CD4-positive, alpha-beta T cell (primary cell): ENCODE measurements at places on chromosomes 6 and 20. TPM values are rescaled to one million over a fixed set of nuclear protein-coding genes. Genes with fewer than 3 reads are reported as not detected.

Gene SLC32A1
- total RNA-seq: not detected

Gene HLA-DMB
- total RNA-seq: 6.0 TPM

Gene CRIP3
- total RNA-seq: 2.0 TPM

Gene CTSZ
- 14.7 TPM for total RNA-seq

Gene SRSF12
- not detected for total RNA-seq

Gene TPX2
- 0.89 TPM for total RNA-seq

Gene PARD6B
- 8.2 TPM for total RNA-seq

Gene PPP1R16B
- 91.1 TPM for total RNA-seq

- no peaks in the 10 kb centered on the region for H3K27me3 ChIP-seq
- no peak overlapping the region for H3K4me3 ChIP-seq
These were observed 18.8 kb downstream of the ZFAND3 start for GRCh38 chr6:37838219-37838921.

DNA sequence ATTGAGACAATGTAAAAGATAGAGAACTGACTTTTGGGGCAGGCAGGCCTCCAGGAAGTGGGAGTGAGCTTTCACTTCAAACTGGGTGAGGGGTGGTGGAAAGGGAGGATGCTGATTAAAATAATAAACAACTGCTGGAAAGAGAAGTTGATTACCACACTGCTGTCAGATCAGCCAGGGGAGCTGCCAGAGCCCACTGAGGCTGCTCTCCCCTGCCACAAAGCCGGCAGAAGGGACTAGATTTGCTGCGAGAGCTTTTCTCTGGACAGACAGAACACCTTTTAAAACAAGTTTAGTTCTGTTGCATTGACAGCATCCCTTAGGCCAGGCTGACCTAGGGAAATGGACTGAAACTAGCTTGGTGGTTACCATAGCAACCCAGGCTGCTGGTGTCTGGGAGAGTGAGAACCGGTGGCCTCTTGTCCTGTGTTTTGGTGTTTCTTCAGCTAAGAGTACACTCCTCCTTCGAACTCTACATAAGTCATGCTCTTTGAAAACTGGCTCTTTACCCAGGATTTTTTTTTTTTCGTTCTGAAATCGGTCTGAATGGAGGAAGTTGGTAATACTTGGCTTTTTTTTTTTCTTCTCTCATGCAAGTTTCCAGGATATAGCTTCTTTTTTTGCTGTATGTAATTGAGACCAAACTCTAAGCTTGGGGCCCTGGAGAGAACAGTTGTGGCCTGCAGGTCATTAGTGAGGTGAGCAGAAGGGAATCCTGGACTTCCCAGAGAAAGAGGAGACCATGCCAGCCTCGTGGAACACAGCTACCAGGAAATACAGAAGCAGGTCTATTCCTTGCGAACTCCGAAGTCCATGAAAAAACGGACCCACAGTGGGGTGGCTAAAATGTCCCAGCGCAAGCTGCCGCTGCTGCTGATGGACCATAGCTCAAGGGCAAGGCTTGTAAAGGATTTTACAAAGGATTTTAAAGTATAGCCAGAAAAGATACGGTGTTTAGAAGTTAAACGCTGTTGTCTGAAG is 374.4 kb downstream of the UTRN start:
- peak overlapping the region; percentile 22 for H3K4me3 ChIP-seq
- H3K27ac ChIP-seq: peak overlapping the region; percentile 7
- H3K27me3 ChIP-seq: no peaks in the 10 kb centered on the region
- H3K36me3 ChIP-seq: peaks cover 2% of the 10 kb centered on the region

DNA sequence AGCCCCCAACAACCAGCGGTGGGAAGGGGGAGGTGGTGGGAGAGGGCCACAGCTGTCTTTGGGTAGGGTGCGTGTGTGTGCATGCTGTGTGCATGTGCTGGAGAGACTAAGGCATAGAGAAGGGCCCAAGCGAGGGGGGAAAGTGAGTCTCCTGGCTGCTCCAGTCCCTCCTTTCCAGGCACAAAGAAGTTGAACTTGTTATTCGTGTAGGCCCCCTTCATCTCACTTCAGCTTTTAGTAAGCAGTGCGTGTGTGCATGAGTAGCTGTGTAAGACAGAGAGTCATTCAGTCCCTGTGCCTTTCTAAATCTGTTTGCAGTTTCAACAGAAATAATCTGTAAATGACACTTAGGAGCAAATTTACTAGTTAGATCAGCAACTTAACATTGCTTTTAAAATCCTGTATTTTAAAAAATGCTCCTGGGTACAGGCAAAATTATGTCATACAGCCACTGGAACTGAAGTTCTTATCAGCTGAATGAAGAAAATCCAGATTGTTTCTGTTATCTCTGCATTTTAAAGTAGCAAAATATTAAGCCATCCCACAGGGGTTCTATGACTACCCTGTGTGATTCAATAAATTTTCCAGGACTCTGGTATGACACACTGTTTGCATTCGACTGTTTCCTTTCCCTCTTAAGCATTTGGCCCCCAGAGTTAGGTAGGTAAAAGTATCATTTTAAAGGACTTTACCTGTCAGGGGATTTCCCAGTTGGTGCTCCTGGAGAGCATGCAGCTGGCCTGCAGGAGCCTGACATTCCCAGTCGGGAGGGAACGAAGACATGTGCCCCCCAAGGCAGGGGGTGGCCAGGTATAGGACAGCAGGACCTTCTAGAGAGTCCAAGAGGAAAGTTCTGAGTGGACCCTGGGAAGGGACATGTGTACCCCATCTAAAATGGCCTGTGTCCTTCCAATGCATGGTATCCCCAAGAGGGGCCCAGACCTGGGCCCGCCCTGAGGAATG is 39.0 kb downstream of the MTRES1 start:
- H3K27me3 ChIP-seq: no peaks in the 10 kb centered on the region
- H3K4me1 ChIP-seq: peaks cover 9% of the 10 kb centered on the region
- no peak overlapping the region for H3K4me3 ChIP-seq
- no peak for DNase-seq
- H3K27ac ChIP-seq: no peak overlapping the region

DNA sequence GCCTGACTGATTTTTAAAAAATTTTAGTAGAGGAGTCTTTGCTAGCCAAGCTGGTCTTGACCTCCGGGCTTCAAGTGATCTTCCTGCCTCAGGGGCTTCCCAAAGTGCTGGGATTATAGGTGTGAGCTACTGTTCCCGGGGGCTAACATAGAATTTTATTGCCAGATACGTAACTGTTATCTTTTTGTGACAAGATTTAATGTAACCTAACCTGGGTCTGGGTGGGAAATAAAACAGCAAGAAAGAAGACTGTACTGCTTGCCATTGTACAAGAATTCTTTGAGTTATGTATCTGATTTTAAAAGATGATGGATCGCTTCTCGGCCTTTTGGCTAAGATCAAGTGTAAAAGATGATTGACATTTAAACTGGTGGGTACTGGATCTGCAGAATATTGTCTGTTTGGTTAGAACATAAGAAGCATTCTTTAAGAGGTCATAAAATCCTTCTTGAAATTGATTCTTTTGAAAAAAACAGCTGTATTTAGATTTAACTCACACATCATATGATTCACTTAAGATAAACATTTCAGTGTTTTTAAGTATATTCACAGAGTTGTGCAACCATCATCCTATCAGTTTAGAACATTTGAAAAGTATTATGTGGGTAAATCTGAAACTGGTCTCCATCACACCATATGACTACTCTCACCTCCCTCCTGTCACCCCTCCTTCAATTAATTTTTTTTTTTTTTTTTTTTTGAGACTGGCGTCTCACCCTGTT is 21.6 kb downstream of the TPX2 start:
- H3K27ac ChIP-seq: no peak overlapping the region
- no peak for DNase-seq
- H3K4me1 ChIP-seq: no peaks in the 10 kb centered on the region
- H3K36me3 ChIP-seq: no peaks in the 10 kb centered on the region
- H3K27me3 ChIP-seq: no peaks in the 10 kb centered on the region
- H3K4me3 ChIP-seq: no peak overlapping the region

DNA sequence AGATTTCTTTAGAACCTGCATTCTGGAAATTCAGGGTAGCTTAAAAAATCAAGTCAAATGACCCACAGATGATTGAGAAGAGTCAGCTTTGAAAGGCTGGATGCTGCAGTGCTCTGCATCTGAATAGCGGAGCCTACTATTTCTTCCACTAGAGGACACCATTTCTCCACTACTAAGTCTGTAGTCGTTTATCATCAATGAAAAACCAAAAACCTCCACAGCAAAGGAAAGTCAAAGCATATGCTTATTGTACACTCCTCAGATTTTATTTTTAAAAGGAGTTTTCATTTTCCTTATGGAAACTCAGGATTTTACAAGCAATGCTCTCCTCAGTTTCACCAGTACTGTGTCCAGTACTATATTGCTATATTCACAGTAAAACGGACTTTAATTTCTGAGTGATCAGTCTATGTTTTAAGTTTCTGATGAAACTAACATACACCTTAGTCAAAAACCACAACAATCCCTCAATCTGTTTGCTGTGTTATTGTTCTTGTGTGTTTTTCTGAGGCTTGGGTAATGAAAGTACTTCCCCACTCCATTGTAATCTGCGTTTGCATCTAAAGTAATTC is 50.5 kb upstream of the ENPP5 start:
- no peak overlapping the region for H3K4me3 ChIP-seq
- H3K27ac ChIP-seq: no peak overlapping the region
- DNase-seq: peak; percentile 17
- H3K36me3 ChIP-seq: no peaks in the 10 kb centered on the region
- no peaks in the 10 kb centered on the region for H3K4me1 ChIP-seq
- no peaks in the 10 kb centered on the region for H3K27me3 ChIP-seq

GRCh38 chr20:25470045-25470444 is 62.6 kb downstream of the GINS1 start:
- peak; percentile 42 for DNase-seq
- H3K4me1 ChIP-seq: peaks cover 6% of the 10 kb centered on the region
- H3K27me3 ChIP-seq: no peaks in the 10 kb centered on the region
- H3K27ac ChIP-seq: no peak overlapping the region
- H3K4me3 ChIP-seq: no peak overlapping the region

DNA sequence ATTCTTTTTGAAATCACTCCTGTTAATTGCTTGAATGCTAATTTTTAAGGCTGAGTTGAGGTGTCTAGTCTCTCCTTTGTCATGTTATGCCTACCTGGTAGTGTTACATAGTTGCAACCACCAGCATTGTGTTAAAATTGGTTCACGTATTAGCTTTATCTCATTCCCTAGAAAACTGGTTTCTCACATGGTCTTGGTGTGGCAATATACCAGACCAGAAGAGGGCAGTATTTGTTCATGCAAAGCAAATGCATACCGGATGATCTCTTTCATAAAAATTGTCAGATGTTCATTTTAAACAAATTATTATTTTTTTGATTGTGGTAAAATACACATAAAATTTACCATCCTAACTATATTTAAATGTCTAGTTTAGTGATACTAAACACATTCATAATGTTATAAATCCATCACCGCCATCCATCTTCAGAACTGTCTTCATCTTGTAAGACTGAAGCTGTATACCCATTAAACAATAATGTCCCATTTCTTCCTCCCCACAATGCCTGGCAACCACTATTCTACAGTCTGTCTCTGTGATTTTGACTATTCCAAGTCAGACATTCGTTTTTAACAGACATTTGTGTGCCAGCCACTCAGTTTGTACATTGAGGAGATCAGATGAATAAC is 92.8 kb downstream of the ATRN start:
- no peaks in the 10 kb centered on the region for H3K27me3 ChIP-seq
- peak; percentile 44 for DNase-seq
- H3K4me3 ChIP-seq: no peak overlapping the region
- H3K27ac ChIP-seq: no peak overlapping the region

- no peak overlapping the region for H3K4me3 ChIP-seq
- H3K27ac ChIP-seq: no peak overlapping the region
- no peaks in the 10 kb centered on the region for H3K4me1 ChIP-seq
- no peaks in the 10 kb centered on the region for H3K27me3 ChIP-seq
- no peaks in the 10 kb centered on the region for H3K36me3 ChIP-seq
- no peak for DNase-seq
These were observed 36.4 kb upstream of the SMOC2 start for GRCh38 chr6:168404560-168404959.

GRCh38 chr20:516799-517198 is 26.8 kb downstream of the CSNK2A1 start:
- H3K4me1 ChIP-seq: peaks cover 3% of the 10 kb centered on the region
- DNase-seq: no peak
- H3K27ac ChIP-seq: no peak overlapping the region

- H3K27me3 ChIP-seq: no peaks in the 10 kb centered on the region
- H3K36me3 ChIP-seq: no peaks in the 10 kb centered on the region
- DNase-seq: peak; percentile 22
- peak overlapping the region; percentile 42 for H3K27ac ChIP-seq
These were observed 90.4 kb downstream of the CARMIL1 start for GRCh38 chr6:25369433-25370177.

DNA sequence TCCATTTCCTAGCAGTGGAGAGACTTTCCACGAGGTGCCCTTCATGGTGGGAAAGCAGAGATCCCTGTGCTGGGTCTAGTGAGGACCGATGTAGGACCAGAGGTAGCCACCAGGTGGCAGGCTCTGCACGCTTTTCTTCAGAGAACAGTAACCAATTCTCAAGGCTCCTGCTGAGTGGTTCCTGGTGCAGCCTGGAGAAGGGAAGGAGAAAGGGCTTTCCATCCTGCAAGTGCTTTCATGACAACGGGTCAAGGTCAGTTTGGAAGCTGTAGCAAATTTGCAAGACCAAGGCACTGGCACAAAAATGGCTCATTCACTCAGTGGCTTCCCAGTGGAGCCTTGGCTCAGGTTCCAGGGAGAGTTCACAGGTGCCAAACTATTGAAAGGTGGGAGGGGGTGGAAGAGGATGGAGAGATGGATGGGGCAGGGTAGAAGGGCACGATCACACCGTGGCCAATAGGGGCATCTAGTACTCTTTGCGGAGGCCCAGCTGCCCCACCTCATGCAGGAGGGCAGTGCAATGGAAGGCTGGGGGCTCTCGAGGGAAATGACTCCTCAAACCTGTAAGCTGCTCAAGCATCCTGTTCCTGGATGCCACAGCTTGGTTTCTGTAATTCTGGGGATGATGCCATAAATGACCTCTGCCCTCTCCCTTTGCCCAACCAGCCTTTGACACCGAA is 25.5 kb upstream of the KCNK16 start:
- no peaks in the 10 kb centered on the region for H3K4me1 ChIP-seq
- no peak overlapping the region for H3K4me3 ChIP-seq
- no peaks in the 10 kb centered on the region for H3K36me3 ChIP-seq
- peak; percentile 35 for DNase-seq

DNA sequence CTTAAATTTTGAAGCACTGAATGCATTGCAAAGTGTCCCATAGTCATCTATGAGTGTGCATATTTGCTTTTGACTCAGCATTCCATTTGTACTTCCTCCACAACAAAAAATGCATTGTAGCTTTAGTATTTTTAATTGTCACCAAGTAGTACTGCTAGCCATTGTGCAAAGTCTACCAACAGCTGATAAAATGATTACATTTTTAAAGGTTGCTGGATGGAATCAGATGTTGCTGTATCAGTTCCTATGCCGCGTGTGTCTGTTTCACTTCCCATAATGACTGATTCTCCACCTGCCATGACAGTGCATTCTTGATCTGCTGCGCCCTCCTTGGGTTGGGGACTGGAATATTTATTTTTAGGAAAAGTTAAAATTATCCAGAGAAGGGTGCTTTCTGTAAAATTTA is 41.2 kb downstream of the SLX4IP start:
- H3K4me1 ChIP-seq: peaks cover 12% of the 10 kb centered on the region
- H3K4me3 ChIP-seq: no peak overlapping the region
- no peak overlapping the region for H3K27ac ChIP-seq
- H3K36me3 ChIP-seq: no peaks in the 10 kb centered on the region
- no peaks in the 10 kb centered on the region for H3K27me3 ChIP-seq
- DNase-seq: no peak
